ENCODE measurements at places on chromosomes 7 and 10.

DNA sequence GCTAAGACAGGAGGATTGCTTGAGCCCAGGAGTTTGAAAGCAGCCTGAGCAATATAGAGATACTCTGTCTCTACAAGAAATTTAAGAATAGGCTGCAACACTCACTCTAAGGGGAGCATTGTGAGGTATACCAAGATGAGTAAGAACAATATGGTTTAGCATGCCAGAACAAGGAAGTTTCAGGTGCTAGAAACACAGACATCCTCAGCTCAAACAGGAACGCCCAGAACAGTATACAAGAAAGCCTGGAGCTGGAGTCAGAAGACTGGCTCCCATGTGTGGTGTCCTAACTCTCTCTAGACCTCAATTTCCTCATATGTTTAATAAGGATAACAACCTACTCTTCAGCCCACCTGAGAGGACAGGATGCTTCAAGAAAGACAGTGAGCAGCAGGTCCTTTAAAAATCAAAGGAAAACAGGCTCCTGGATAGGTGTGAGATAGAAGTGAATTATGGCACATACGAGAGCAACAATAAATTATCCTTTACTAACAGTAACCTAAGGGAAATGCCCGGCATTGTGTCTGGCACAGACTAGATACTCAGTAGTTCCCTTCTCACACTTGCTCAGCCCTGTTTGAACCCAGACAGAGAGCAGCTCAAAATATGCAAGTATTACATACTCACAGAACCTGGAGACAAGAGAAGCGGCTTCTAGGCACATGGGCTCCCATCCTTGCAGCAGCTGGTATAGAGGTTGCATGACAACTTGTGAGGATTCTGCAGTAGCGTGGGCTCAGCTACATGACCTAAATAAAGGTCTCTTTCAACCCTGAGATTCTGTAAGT is 45.4 kb downstream of the KAT6B start:
- no peak for DNase-seq

DNA sequence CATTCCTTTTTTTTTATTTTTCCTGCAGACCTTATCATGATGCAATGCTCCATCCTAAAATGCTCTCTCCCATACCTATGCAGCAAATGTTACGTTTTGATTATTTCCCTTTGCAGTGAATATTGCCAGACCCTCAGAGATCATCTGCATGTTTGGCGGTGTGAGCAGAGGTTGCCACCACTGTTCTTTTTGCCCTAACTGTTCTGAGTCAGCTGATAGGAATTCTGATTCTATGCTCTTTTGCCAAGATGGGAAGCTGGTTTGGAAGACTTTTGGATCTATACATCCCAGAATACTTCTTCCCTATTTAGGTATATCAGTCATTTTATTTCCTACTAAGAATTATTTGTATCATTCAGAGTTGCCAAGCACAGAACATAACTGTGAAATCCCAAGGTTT is 130.5 kb downstream of the KLF6 start:
- no peak for DNase-seq

DNA sequence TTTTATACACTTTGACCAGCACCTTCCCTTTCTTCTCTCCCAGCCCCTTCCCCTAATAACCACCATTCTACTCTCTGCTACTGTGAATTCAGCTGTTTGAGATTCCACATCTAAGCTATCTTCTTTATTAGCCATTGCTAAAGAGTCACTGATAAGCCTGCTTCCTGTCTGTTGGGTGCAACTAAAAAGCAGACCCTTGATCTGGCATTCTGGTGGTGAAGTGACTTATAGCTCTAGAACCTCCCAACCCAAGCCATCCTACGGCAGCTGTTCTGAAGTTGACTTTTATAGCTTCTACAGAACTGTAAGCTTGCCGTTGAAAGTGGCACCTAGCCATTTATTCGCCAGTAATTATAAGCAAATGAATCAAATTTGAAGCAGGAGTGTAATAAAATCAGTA is 105.6 kb downstream of the AHR start:
- no peak for DNase-seq

DNA sequence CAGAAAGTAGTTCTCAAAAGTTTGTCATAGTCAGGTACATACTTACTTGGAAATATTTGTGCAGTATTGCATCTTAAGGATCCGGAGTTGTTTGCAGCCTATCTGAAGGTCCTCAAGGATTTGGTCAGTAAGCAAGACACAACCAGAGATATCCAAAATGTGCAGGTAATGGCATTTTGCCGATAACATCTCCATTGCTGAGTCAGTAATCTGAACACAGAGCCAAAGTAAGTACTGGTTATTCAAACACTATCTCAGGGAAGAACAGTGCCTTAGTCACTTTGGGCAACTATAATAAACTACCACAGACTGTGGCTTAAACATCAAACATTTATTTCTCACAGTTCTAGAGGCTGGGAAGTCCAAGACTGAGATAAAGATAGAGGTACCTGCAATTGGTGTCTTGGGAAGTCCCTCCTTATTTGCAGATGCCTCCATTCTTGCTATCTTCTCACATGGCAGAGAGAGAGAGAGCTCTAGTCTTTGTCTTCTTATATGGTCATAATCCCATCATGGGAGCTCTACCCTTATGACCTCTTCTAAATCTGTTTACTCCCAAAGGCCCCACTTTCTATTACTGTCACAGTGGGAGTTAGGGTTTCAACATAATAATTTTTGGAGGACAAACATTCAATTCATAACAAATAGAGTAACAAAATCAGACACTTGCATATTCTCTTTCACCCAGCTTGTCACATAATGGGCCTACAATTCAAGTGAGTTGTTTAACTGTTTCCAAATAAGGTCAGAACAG is 73.4 kb downstream of the FAM185A start:
- DNase-seq = no peak

DNA sequence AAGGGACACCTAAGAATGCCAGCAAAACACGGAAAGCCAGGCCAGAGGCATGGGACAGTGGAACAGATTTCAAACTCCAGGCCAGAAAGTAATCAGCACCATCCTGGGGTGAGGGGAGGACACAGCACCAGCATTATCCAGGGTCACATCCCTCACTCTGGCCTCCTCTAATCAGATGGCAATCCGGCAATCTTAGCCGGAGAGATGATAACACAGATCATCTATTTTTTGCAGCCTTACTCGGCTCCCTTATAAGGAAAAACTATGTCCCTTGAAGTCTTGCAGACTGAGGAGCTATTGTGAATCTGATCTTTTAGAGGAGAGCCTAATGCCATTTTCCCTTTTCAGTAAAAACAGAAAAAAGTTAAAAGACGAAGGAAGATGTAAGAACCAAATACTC is 16.5 kb downstream of the TRIL start:
- no peak for DNase-seq

- DNase-seq = no peak
Measured at GRCh38 chr7:2278026-2278425, 36.0 kb downstream of the NUDT1 start.

- DNase-seq = no peak
Measured at GRCh38 chr7:29623973-29624372, 60.3 kb downstream of the PRR15 start.

- no peak for DNase-seq
Measured at GRCh38 chr10:45809837-45810236, 37.5 kb downstream of the AGAP4 start.

- no peak for DNase-seq
Measured at GRCh38 chr10:104957178-104957841, 316.2 kb downstream of the SORCS3 start.

DNA sequence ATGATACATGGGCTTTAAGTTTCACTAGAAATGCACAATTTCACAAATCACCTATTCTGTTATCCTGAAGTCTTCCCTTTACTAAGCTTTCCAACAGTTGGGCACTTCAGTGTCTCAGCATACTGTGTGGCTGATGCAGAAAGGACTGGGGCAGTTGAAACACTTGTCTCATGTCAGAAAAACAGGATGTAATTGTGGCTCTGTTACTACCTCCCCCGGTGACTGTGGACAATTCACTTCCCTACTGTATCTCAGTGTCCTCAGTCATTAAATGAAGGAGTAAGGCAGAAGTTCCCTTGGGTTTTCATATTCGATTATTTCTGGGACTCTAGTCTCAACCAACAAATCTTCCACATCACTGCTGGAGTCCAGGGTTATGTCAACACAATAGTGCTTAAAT is 17.9 kb downstream of the ANKRD22 start:
- DNase-seq = no peak

- DNase-seq = no peak
Measured at GRCh38 chr10:125549653-125550052, 133.3 kb downstream of the TEX36 start.

- no peak for DNase-seq
Measured at GRCh38 chr7:103772171-103772773, 217.2 kb downstream of the RELN start.

DNA sequence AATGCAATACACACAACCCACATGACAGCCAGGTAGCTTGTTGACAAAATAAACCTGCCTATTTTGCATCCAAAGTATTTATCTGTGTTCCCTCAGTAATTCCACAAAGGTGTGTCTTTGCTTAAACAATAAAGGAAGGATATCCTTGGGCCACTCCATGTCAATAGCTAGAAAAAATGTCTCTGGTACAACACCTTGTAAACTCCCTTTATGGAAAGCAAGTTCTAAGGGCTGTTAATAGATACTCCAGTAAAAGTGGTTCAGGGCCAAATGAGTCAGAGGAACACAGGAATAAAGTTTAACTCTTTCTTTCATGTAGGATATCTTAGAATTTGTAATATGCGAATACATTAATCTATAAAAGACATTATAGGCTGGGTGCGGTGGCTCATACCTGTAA is 96.9 kb upstream of the LRRTM3 start:
- DNase-seq = no peak

DNA sequence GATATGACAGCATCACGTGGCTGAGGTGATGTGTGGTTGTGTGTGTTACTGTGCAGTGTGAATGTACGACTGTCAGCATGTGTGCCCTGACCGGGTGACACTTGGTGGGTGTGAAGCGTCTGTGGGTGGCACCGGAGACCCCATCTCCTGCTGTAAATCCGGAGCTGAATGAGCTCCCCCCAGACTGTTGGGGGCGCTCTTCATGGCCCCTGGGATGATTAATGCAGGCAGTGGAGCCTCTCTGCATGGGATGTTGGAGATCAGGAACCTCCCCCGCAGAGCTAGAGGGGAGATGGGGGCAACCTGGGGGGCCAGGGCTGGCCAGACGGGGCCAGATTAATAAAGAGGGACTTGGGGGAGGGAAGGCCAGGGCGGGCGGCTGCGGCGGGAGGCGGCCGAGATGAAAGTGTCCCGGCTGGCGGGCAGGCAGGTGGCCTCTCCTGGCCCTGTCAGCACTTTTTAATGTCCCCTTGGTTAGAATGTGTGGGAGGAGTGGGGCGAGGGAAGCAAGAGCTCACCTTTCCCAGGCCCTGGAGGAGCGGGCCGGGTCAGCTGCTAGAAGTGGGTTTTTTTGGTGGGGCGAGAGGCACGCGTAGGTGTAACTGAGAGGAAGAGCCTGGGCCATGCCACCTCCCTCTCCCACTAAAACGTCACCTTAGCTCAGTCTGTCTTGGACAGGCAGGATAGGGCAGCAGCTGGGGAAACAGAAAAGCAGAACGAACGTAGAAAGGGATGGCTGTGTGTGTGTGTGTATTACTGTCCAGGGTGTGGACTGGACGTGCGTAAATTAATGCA is 34.1 kb downstream of the HIF1AN start:
- DNase-seq = peak; percentile 30

DNA sequence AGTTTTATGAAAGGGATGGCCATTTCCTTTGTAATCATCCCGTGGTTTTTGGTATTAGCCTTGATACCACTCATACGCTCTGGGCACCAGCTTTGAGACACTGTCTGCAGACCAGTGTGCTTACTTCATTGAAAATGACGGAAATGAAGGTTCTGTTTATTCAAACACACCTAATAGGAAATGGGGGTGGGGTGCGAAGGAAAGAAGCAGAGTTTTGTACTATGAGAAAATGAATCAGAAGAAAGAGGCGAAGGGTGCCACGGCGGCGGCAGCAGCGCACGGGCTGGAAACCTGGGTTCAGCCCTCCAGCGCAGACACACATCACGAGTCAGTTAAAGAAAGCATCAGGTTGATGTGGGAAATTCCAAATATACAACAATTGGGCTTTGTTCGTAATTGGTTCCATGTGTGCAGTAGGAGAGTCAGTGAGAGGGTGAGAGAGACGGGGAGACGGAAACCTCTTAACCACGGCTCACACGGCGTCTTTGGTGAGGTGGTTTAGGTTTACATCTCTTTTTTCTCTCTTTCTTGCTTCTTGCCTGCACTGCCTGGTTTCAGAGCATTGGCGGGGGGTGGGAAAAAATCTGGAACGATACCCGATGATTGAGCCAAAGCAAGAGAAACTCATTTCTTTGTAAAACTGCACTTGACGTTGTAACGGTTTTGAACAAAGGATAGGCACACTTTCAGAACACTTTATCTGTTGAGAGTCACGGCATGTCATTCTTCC is 321.2 kb downstream of the FRMD4A start:
- no peak for DNase-seq

- peak; percentile 21 for DNase-seq
Measured at GRCh38 chr7:5997210-5997808, 11.5 kb downstream of the PMS2 start.

- DNase-seq = no peak
Measured at GRCh38 chr10:25747084-25747483, 186.9 kb upstream of the MYO3A start.

DNA sequence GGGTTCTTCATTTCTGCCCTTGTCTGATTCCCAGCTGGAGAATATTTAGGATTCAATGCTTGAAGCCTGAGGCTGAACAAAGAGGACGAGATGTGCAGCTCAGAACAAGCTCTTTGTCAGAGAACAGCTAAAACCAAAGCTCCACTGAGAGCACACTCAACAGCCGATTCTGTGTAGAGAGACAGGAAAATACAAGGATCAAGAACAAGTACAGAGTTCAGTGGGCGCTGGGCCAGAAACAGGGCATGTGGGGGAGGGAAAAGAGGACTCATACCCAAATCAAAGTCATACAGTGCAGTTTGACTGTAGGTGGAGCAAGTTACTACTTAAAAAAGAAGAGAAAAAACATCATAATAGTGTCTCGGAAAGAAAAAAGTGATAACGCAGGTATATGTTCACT is at the start of gene AGMO:
Gene AGMO (minus strand): TSS at position 181 of the 400 bp plus-strand sequence.
- DNase-seq = peak; percentile 6

DNA sequence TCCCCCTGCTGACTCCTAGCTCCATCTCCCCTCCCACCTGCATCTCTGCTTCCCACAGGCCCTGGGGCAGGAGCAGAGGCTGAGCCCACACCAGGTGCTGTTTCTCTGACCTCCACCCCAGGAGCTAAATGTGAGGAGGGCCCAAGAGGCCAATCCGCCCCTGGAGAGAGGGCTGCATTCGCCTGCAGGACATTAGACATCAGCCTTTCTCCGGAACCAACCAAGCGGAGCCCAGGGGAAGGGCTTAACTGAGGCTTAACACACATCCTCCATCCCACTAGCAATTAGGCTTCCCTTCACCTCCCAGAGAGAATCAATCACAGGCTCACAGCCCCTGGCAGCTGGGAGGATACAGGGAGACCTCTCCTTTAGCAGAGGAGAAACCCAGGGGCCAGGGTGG is 50.5 kb downstream of the SH3PXD2A start:
- peak; percentile 86 for DNase-seq
